Naive thymus-derived CD4-positive, alpha-beta T cell (primary cell): ENCODE measurements at places on chromosomes 6 and 20. TPM values are rescaled to one million over a fixed set of nuclear protein-coding genes. Genes with fewer than 3 reads are reported as not detected.

DNA sequence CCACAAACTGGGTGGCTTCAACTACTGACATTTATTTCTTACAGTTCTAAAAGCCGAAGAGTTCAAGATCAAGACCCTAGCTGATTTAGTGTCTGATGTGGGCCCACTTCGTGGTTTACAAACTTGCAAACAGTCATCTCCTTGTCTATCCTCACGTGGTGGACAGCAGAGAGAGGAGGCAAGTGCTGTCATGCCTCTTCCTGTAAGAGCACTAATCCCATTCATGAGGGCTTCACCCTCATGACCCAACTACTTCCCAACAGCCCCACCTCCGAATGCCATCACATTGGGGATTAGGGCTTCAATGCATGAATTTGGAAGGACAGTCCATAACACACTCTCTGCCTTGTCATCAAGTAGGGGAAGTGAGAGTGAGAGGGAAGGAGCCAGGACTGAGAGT, 15.6 kb upstream of the ISM1 start:
- no peaks in the 10 kb centered on the region for H3K36me3 ChIP-seq
- no peaks in the 10 kb centered on the region for H3K27me3 ChIP-seq
- no peaks in the 10 kb centered on the region for H3K4me1 ChIP-seq
- no peak for DNase-seq
- H3K27ac ChIP-seq, result no peak overlapping the region
- H3K4me3 ChIP-seq, result no peak overlapping the region

DNA sequence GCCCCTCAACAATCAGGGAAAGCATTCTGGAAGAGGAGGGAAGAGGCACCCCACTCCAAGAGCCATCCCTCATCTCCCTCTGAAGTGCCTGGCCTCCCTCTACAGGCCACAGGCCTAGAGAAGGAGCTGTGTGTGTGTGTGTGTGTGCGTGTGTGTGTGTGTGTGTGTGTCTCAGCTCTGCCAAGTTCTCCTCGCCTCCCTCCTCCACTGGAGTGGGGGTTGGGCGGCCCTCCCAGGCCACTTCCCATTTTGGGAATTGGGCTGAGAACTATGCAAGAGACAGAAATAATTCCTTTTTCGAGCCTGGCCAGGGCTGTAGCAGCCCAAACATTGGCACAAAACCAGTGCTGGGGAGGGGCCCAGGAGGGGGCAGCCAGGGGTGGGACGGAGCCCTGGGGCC, 35.7 kb downstream of the KCNB1 start:
- no peak overlapping the region for H3K27ac ChIP-seq
- peaks cover 3% of the 10 kb centered on the region for H3K27me3 ChIP-seq
- H3K4me1 ChIP-seq, result no peaks in the 10 kb centered on the region
- H3K4me3 ChIP-seq, result no peak overlapping the region
- no peaks in the 10 kb centered on the region for H3K36me3 ChIP-seq

DNA sequence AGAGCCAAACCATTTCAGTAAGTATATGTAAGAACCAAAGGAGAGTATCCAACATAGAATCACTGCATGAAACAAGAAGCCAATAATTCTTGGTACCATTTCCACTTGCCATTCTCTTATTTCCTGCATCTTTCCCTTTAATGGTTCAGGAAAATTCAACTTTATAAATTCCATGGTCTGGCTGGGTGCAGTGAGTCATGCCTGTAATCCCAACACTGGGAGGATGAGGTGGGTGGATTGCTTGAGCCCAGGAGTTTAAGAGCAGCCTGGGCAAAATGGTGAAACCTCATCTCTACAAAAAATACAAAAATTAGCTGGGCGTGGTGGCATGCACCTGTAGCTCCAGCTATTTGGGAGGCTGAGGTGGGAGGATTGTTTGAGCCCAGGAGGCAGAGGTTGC, 21.2 kb downstream of the NHLRC1 start:
- DNase-seq, result no peak
- no peak overlapping the region for H3K27ac ChIP-seq
- H3K4me1 ChIP-seq, result no peaks in the 10 kb centered on the region
- no peaks in the 10 kb centered on the region for H3K36me3 ChIP-seq
- no peak overlapping the region for H3K4me3 ChIP-seq
- H3K27me3 ChIP-seq, result no peaks in the 10 kb centered on the region

GRCh38 chr6:111339294-111339693, 143.7 kb downstream of the REV3L start:
- no peak overlapping the region for H3K27ac ChIP-seq
- no peaks in the 10 kb centered on the region for H3K27me3 ChIP-seq
- no peaks in the 10 kb centered on the region for H3K4me1 ChIP-seq
- DNase-seq, result no peak

GRCh38 chr20:10061641-10062040, 26.9 kb downstream of the ANKEF1 start:
- no peak overlapping the region for H3K27ac ChIP-seq
- no peaks in the 10 kb centered on the region for H3K27me3 ChIP-seq
- no peaks in the 10 kb centered on the region for H3K4me1 ChIP-seq
- no peak overlapping the region for H3K4me3 ChIP-seq
- DNase-seq, result no peak

- H3K27me3 ChIP-seq, result no peaks in the 10 kb centered on the region
- H3K36me3 ChIP-seq, result no peaks in the 10 kb centered on the region
- no peak overlapping the region for H3K27ac ChIP-seq
- no peak for DNase-seq
- H3K4me1 ChIP-seq, result no peaks in the 10 kb centered on the region
Observed at GRCh38 chr6:155432293-155432692, 23.3 kb downstream of the NOX3 start.

- H3K4me1 ChIP-seq, result no peaks in the 10 kb centered on the region
- no peaks in the 10 kb centered on the region for H3K36me3 ChIP-seq
- H3K27me3 ChIP-seq, result no peaks in the 10 kb centered on the region
- no peak overlapping the region for H3K27ac ChIP-seq
Observed at GRCh38 chr20:43426172-43426571, 31.5 kb upstream of the SRSF6 start.

- no peak overlapping the region for H3K27ac ChIP-seq
- H3K36me3 ChIP-seq, result peaks cover 5% of the 10 kb centered on the region
- DNase-seq, result peak; percentile 62
- no peaks in the 10 kb centered on the region for H3K27me3 ChIP-seq
Observed at GRCh38 chr20:47272893-47273590, 83.5 kb downstream of the ZMYND8 start.

GRCh38 chr6:90305800-90306448, 9.3 kb upstream of the BACH2 start:
- H3K4me1 ChIP-seq, result no peaks in the 10 kb centered on the region
- DNase-seq, result no peak
- no peaks in the 10 kb centered on the region for H3K27me3 ChIP-seq
- H3K27ac ChIP-seq, result no peak overlapping the region

DNA sequence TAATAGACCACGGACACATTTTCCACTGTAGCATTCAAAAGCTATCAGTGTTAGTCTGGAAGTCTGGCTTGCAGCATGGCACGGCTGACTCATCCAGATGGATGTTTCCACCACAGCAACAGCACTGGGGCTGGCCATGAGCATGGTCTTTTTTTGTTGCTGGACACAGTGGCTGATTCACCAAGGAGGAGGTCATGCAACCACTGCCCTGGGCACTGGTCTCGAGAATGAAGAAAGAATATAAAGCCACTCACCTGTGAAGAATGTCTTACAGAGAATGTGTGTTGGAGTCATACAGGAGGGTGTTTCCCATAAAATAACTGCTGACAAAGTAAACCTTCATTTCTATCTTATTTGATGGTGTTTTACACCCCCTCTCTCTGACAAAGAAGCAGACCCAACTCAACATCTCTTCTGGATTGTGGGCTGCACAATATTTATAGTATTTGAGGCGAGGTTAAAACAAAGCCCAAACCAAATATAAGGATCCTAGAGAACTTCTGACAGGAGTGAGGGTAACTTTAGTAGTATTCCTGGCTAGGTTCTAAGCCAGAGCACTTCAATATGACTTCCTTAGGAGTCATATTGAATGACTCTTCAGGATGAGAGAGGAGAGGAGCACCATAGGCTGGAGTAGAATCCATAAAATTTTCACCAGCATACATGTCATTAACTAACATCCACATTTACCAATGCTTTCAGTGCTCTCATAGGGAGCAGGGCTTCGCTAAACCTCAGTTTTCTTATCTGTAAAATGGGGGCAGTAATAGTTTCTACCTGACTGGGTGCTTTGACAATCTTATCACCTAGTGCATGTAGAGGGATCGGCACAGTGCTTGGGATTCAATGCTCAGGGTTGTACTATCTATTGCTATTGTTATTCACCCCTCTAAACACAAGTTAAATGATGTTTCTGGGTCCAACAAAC, 121.4 kb downstream of the KIF13A start:
- H3K27ac ChIP-seq, result no peak overlapping the region
- H3K4me1 ChIP-seq, result no peaks in the 10 kb centered on the region
- no peak overlapping the region for H3K4me3 ChIP-seq

- H3K36me3 ChIP-seq, result peaks cover 13% of the 10 kb centered on the region
- H3K27ac ChIP-seq, result no peak overlapping the region
- no peak overlapping the region for H3K4me3 ChIP-seq
- no peak for DNase-seq
- no peaks in the 10 kb centered on the region for H3K4me1 ChIP-seq
- H3K27me3 ChIP-seq, result no peaks in the 10 kb centered on the region
Observed at GRCh38 chr20:34389206-34389953, 26.3 kb downstream of the ITCH start.

- no peak for DNase-seq
- H3K36me3 ChIP-seq, result peaks cover 13% of the 10 kb centered on the region
- H3K4me1 ChIP-seq, result peaks cover 54% of the 10 kb centered on the region
- no peak overlapping the region for H3K4me3 ChIP-seq
- H3K27ac ChIP-seq, result peak overlapping the region; percentile 57
- H3K27me3 ChIP-seq, result no peaks in the 10 kb centered on the region
Observed at GRCh38 chr6:24882295-24882694, 53.5 kb downstream of the RIPOR2 start.

DNA sequence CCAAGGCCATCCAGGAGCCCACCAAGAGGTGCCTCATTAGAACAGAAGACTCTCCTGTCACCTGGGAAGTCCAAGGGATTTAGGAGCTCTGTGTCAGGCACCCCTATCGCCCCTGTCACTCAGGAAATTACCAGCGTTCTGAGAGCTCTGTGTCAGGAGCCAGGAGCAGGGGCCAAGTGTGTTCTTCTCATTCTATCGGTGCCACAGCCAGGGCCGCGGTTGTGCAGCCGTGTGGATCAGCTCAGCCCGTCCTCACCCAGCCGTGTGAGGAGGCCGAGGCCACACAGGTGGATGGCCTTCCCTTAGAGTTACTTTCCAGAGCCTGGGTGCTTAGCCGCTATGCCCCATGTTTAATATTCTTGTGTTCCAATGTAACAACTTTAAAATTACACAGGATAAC, 9.8 kb downstream of the MTG2 start:
- no peak overlapping the region for H3K27ac ChIP-seq
- H3K4me3 ChIP-seq, result no peak overlapping the region
- no peak for DNase-seq
- H3K36me3 ChIP-seq, result no peaks in the 10 kb centered on the region
- H3K27me3 ChIP-seq, result no peaks in the 10 kb centered on the region
- no peaks in the 10 kb centered on the region for H3K4me1 ChIP-seq

GRCh38 chr6:143457563-143458359, 7.2 kb downstream of the PEX3 start:
- no peaks in the 10 kb centered on the region for H3K36me3 ChIP-seq
- no peak overlapping the region for H3K27ac ChIP-seq
- no peak for DNase-seq
- H3K4me3 ChIP-seq, result no peak overlapping the region
- peaks cover 3% of the 10 kb centered on the region for H3K4me1 ChIP-seq

- DNase-seq, result no peak
- H3K4me3 ChIP-seq, result no peak overlapping the region
- H3K4me1 ChIP-seq, result peaks cover 8% of the 10 kb centered on the region
Observed at GRCh38 chr6:149961728-149962425, 1.9 kb upstream of the ULBP1 start.

DNA sequence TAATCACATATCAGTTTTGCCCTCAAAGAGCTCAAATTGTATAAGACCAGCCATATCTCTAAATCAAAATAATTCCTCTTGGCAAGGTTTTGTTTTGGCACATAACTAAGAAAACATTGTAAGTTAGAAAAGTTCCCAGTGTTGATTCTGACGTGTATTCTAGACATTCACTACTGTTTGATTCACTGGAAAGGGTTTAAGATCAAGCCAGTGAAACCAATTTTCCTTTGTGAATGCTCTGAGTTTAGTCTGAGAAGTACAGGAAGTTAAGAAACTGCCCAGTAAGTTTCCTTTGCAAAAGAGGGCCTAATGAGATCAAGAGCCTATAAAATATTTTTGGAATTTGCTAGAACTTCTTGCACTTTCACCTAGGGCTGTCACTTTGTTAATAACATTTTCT, 143.0 kb downstream of the FNDC1 start:
- H3K27me3 ChIP-seq, result no peaks in the 10 kb centered on the region
- no peak overlapping the region for H3K27ac ChIP-seq

DNA sequence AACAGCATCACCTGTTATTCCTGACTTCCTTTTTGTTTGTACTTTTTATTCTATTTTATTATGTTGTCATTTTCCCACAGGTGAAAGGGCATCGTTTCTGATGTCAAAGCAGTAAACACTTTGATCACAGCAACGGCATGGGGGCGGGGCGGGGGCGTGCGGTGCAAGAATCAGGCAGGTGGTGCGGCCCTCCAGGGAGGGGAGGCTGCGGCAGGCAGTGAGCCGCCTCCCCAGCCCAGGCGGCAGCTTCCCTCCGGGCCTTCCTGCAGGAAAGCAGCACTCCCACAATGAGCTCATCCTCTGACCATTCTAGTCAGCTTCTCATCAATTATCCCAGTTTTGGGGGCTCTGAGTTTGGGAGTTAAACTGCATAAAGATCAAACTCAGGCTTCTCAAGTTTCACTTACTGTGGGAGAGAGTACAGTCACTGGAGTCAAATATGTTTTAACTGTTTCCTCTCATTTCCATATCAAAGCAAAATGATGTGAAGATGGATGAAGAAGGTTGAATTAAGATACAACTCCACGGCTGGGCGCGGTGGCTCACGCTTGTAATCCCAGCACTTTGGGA, 608.4 kb upstream of the AGPAT4 start:
- no peaks in the 10 kb centered on the region for H3K36me3 ChIP-seq
- H3K27ac ChIP-seq, result no peak overlapping the region
- H3K27me3 ChIP-seq, result no peaks in the 10 kb centered on the region
- no peak for DNase-seq

DNA sequence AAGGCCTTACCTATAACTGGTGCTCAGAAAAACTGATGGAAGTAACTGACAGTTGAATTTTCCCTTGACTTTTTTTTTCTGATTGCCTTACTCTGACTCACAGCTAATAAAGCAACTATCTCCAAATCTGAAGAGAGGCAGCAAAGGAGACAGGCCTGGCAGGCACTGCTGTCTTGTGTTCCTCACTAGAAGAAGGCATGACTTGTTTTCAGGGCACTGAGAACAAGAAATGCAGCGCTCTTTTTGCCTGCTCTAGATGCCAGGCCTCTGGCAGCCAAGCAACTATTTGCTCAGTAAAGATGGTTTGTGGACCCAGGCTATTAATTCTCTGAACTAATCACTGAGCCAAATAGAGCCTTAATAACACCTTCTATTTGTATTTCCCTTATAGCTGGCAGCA, 155.1 kb downstream of the PRDM13 start:
- H3K4me1 ChIP-seq, result no peaks in the 10 kb centered on the region
- no peak for DNase-seq
- H3K27ac ChIP-seq, result no peak overlapping the region
- H3K4me3 ChIP-seq, result no peak overlapping the region

Gene NPEPL1
- 49.5 TPM for total RNA-seq

Gene ARFGEF3
- 0.03 TPM for total RNA-seq

Gene KCNQ5
- 15.0 TPM for total RNA-seq

Gene CLIC5
- 3.2 TPM for total RNA-seq

Gene CDC25B
- 281 and 286 TPM in 2 replicates for total RNA-seq

Gene TREM2
- not detected for total RNA-seq

Gene RIPPLY2
- not detected for total RNA-seq

Gene SYNDIG1
- total RNA-seq, result not detected in 2 replicates

Gene CLPSL1
- not detected for total RNA-seq

Gene SERINC3
- 59.7 TPM for total RNA-seq

Gene SEL1L2
- not detected for total RNA-seq

Gene LAMA2
- not detected for total RNA-seq

Gene TRIM31
- not detected for total RNA-seq

Gene PTPRT
- total RNA-seq, result not detected

Gene PIM1
- total RNA-seq, result 100 TPM

Gene CBLN4
- not detected for total RNA-seq

Gene TPD52L1
- 0.15 TPM for total RNA-seq
